ENCODE measurements at places on chromosomes 1 and 21.

- DNase-seq = no peak
Measured at GRCh38 chr1:6807782-6808181, 22.5 kb downstream of the CAMTA1 start.

GRCh38 chr1:155882235-155882634 is 22.9 kb downstream of the SYT11 start:
- no peak for DNase-seq

GRCh38 chr21:31873696-31874599 is 1.1 kb downstream of the HUNK start:
- no peak for DNase-seq

GRCh38 chr1:167542109-167543032 is 11.2 kb downstream of the CREG1 start:
- no peak for DNase-seq

- no peak for DNase-seq
Measured at GRCh38 chr1:234893725-234894630, 234.7 kb downstream of the TOMM20 start.

- DNase-seq = no peak
Measured at GRCh38 chr1:66890621-66891020, 34.0 kb downstream of the DNAI4 start.

GRCh38 chr21:32523463-32523862 is 61.9 kb downstream of the TCP10L start:
- DNase-seq = no peak

DNA sequence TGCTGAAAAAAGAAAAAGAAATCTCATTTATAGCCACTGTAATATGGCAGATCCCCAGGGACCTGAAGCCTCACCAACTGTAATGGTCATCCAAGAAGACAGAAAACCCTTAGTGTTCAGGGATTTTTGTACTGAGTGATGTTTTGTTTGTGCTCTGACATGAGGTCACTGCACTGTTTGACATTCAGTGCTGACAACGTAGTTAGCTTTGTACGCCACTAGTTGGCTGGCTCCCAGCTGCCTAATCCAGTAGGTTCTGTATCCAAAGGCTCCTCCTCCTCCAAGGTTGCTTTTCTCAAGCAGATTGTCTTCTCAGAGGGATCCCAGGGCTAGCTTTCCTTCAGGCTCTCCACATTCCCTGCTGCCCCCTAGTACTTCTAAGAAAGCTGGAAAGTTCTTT is 9.5 kb upstream of the YRDC start:
- no peak for DNase-seq

GRCh38 chr1:1129381-1129821 is 13.5 kb upstream of the C1orf159 start:
- DNase-seq = no peak

DNA sequence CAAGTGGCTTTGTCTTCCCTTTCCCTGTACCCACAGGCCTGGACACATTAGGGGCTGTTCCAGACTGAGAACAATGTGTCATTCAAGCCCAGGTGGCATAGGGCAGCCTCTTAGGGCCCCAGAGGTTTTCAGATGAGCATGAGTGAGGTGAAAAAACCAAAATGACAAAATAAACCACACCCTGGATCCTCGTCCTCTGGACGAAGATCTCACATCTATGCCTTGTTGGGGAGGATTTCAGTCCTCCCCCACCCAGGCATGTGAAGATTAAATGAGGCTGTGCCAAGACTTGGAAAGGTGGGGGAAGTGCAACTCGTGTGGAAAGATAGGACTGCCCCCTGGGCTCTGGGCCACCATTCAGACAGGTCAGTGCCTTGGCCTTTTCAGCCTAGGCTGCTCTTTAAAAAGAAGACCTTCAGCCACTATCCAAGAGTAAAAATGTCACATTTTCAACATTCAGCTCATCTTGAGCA is 32.8 kb upstream of the IL19 start:
- no peak for DNase-seq

- DNase-seq = peak; percentile 37
Measured at GRCh38 chr1:185017338-185017737, 28.0 kb upstream of the RNF2 start.

DNA sequence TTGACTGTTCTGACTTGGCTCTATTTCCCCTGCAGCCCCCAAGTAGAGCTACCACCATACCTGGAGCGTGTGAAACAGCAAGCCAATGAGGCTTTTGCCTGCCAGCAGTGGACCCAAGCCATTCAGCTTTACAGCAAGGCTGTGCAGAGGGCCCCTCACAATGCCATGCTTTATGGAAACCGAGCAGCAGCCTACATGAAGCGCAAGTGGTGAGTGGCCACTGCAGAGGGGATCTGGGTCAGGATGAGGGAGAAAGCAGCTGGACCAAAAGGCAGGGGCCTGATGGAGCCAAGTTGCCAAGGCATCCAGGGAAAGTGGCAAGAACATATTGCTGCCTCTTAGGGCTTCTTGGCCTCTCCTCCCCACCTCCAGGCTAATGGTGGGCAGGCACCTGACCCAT is 24.1 kb upstream of the TMEM222 start:
- DNase-seq = no peak
